ENCODE measurements at places on chromosomes 1 and 21.

DNA sequence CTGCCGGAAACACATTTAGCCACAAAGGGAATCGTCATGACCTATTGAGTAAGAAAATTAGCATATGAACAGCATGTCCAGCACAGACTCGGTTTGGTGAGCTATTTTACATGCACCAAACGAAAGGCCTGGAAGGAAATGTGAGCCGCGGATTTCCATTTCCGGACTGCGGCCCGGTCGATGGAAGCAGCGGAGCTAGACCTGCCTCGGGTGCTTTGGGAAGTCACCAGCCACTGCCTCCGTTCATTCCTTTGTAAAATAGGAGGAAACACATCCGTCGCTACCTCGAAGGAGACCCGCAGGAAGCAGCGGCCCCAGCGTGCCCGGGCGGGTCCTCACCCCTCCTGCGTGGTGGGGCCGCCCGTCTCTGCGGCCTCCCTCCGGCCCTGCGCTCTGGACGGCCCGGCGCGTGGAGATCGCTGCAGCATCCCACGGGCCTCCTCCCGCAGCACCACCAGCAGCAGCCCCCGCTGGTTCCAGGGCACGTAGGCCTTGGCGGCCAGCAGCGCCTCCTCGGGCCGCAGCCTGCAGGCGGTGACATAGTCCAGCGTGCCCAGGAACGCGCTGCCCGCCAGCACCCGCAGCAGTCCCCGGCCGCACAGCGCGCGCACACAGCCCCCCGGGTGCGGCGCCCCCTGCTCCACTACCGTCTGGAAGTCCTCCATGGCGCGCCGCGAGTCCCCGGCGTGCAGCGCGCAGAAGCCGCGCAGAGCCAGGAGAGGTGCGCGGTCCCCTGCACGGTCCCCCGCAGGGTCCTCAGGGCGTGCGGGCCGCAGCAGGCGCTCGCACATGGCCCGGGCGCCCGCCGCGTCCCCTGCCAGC, 12.1 kb downstream of the TTC34 start:
- DNase-seq = no peak

DNA sequence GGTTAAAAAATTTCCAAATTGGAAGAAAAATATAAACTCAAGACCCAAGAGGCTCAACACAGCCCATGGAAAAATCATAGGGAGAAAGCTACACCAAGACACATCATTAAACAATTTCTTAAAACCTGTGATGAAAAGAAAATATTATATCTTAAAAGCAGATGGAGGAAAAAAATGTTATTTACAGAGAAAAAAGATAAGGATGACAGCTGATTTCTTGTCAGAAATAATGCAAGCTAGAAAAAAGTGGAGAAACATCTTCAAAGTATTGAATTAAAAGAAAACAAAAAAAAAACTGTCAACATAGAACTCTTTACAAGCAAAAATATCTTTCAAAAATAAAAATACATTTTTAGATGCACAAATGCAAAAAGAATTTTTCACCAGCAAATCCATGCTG, 930.5 kb downstream of the ADGRL2 start:
- no peak for DNase-seq

DNA sequence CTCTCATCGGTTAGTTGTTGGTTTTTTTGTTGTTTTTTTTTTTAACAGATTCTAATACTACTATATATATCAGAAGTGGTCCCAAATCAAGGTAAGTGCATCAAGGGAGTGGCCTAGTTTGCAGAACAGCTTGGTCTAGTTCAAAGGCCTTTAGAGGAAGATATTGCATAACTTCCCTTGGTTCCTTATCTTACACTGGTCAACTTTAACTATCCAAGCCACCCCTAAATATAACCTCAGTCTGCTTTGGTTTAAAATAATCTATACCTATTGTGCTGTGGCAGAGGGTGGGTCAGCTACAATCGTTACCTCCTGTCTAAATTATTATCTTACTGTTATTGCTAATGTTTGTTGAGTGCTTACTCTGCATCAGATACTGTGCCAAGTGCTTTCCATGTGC, 6.9 kb downstream of the S100A12 start:
- no peak for DNase-seq

DNA sequence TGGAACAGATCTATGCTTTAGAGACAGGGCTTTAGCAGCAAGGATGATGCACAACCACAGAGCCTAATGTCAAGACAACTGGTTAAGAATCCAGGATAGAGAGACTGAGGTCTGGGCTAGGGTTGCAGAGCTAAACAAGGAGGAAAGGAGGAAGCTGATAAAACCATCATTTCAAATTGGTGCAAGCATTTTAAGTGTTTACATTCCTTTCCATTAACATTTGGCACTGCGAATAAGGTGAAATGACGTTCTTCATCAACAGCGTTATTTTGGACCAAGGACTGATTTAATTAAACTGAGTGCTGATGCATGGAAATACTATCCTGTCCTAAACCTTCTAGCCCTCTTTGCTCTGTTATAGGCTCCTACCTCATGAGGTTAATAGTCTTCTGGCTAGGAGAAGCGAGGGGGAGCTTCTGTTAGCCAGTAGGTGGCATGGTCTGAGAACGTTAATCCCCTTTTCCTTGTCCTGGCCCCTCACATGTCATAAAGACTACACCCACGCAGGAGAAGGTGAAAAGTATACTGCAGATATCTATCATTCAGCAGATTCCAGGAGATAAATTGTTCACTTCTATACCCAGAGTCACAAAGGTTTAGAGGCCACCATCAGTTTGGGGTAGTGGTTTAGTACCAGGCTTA, 7.6 kb upstream of the C1orf21 start:
- no peak for DNase-seq

DNA sequence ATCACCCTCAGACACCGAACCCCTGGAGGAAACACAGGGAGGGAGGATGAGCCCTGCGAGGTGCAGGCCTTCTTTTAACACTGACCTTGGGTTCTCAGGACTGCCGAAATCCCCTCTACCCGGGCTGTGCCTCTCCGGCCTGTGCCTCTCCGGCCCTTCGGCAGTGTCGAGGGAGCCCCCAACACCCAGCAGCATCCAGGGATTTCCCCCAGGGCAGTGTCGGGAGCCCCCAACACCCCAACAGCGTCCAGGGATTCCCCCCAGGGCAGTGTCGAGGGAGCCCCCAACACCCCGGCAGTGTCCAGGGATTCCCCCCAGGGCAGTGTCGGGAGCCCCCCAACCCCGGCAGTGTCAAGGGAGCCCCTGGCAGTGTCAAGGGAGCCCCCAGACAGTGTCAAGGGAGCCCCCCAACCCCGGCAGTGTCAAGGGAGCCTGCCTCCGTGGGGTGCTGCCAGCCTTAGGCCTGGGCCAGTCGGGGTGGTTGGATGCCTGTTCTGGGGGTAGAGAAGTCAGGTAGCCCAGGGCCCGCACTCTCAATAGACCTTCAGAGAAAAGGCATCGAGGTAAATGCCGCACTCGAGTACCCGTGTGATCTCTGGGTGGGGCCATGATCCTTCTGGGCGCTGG, 57.5 kb downstream of the PRKCZ start:
- no peak for DNase-seq

DNA sequence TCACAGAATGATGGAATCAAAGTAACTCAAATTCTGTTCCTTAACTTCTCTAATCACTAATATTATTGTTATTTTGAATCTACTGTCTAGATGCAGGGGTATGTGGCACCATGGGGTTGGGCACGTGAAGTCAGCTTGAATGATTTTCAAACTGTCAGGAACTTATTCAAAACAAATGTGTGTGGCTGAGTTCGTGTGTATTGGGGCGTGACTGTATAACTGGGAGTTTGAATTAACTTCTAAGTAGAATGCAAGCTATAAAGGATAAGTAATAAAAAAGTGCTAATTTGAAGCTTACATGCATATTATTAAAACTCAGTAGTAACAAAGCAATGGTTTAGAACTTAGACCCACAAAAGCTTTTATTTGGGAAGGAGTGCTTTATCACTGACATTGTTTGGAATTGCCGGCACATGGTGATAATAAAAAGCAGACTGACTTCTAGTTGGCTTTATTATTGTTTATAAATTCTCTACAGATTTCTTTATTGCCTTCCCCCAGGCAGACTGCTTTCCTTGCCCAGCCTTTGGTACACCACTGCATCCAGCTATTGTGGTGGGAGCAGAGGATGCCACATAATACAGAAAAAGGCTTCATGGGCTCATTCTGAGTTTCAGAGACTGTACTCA, 84.3 kb downstream of the TENT5C start:
- no peak for DNase-seq

- peak; percentile 44 for DNase-seq
These were observed 6.8 kb downstream of the RPE65 start for GRCh38 chr1:68442822-68443556.

GRCh38 chr1:165910764-165911421, 83.5 kb downstream of the UCK2 start:
- DNase-seq = no peak

DNA sequence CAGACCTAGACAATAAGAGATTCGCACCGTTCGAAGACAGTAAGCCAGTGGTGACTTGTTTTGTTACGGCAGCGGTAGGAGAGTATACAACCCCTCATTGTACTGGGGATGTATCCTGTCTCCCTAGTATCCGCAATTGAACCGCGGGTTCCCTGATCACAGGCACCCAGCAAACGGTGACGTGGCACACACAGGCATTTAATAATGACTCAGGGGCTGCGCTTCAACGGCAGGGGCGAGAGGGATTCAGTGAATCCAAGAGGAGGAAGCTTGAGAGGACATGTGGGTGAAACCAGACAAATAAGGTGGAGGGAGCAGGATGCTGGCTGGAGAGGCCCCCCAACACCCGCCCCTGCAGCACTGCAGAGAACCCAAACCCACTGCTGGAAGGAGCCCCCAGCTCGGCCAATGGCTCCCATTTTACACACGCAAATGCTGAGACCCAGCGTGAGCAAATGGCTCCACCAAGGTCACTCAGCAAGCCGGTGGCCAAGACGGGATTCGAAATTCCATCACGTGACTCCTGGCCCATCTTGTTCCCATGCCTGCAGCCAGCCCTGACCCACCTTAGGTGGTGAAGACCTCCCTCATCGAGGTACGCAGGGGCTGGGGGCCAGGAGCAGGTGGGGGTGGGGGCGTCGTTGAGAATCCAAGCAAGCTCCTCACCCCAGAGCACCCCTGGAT, 149.9 kb downstream of the SYF2 start:
- no peak for DNase-seq

DNA sequence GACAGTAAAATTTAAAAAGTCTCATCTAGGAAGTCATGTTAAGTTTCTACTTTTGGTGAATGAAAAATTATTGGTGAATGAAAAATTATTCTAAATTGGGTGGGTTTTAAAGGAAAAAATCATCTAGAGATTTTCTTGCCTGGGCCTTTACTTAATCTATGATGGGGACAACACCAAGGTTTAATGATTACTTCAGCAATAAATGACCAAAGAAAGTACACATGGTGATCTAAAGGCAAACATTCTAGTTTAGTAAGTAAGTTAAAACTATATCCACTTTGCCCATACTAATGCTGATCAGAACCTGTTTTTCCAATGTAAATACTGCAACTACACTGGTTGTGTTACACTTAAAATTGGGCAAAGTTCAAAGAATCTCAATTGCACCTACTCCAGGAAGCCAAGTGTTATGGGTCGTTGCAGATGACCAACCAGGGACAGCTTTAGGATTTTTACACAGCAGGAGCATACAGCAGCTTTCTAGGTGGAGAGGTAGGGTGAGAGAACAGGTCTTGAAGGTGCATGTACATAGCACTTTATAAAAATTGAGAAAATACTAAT, 14.6 kb upstream of the RPL5 start:
- no peak for DNase-seq

- no peak for DNase-seq
These were observed 38.0 kb upstream of the PPP2R5A start for GRCh38 chr1:212247179-212247721.

DNA sequence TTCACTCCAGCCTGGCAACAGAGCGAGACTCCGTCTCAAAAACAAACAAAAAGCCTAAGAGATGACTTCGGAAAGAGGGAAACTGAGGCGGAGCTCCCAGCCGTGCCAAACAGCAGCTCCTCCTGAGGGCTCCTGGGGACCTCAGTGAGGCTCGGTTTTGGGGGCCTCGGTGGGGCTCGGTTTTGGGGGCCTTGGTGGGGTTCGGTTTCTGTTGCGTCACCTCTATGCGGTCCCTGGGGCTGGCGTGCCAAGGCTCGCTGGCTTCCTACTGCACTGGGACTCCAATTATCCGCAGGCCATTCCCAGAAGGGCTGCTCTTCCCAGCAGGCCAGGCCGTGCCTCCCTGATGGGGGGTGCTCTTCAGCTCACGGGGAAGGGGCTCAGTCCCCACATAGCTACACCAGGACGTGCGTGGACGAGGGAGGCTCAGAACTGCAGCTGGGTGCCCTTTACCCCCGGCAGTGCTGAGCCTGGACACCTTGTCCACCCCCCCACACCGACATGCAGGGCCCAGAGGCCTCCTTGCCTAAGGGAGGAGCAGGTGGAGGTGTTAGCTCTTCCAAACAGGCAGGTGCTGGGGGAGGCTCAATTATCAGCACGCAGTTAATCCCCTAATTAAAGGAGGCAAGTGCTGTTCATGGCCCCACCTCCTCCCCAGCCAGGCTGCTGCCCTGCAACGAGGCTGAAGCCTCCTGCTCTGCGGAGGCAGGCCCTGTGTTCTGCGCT, 5.1 kb upstream of the C1orf159 start:
- DNase-seq = no peak

DNA sequence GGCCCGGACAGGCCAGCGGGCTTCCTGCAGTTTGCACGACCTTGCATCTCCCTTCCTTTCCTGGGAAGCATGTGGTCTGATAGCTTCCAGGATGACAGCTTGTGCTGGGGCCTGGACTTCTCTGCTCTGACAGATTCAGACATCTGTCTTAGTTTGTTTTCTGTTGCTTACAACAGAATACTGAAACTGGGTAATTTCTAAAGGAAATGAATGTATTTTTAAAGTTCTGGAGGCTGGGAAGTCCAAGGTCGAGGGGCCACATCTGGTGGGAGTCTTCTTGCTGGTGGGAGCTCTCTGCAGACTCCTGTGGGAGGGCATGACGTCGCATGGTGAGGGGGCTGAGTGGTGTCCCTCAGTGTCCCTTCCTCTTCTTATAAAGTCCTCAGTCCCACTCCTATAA, 35.3 kb upstream of the TENT5B start:
- no peak for DNase-seq

DNA sequence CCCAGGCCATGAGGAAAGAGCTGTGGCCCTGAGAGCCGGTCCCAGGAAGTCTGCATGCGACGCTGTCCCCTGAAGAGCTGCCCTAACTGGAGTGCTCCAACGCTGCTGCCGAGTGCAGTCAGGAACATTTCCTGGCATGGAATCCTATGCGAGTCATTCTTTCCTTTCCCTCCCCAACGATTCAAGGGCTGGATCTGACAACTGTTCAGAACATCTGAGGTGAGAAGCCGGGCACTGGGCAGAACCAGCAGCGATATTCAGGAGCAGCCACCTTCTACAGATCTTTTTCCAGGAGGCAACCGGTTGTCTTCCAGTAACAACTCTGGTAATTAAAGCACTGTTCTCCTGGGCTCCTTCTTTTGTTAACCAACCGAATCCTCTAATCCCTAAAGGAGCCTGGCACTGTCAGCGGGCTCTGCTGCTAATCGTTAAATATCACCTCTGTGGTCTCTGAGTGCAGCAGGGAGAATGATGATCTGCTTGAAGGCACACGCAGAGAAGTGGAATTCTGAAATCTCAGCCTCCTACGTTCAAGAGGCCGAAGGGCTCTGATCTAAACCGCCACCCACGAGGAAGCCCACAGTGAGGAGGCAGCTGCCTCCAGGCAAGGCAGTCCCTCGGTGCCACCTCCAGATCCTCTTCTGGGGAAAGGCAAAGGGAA, 55.8 kb downstream of the SLC45A1 start:
- DNase-seq = no peak
